CD8-positive, alpha-beta T cell (primary cell): ENCODE measurements at places on chromosomes 4 and X.

DNA sequence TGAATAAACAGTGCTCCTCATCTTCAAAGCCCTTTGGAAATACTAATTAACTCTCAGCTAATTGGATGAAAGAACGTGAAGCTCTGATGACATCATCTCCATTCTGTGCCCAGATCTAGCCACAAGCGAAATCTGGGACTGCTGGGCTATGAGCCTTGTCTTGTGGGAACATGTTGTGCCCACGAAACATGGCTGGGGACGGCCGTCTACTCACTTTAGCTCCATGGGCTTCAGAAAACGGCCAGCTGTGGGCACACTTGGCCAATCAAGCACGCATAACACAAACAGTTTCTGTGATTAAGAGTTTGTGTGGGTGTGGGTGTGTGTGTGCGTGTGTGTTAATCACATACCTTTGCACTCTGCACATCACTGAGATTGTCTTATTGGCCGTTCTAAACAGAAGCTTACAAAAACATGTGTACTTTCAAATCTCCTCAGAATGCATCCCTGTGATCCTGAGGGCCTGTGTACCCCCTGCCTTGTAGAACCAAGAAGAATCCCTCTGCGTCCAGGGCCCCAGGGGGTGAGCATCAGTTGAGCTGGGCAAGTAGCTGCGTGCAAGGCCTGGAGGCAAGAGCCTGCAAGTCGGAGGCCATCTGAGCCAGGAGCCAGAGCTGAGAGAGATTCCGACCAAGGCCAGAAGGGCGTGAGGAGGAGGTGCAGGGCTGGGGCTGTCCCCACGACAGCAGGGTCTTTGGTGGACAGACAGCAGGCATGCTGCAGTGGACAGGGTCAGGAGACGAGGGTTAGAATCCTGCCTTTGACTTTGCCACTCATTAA is 18.7 kb upstream of the ZNF185 start:
- no peak for DNase-seq

DNA sequence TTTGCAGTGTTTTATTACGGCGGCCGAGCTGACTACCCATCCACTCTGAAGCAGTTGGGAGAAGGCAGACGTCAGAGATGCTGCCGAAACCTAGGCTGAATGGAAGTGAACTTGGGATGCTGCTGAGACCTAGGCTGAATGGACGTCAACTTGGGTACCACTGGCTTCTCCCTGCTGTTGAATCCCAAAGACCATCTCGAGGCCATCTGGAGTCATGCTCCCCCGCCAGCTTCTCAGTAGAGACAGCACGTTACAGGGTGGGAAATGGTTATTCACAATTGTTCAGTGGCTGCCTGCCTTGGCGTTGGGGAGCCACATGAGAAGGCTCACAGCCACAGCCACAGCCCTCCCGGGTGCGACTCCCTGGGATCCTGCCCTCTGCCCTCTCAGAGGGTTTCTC is 40.9 kb downstream of the P2RY8 start:
- DNase-seq = no peak

GRCh38 chr4:10596586-10597290 is 87.8 kb downstream of the CLNK start:
- DNase-seq = no peak

DNA sequence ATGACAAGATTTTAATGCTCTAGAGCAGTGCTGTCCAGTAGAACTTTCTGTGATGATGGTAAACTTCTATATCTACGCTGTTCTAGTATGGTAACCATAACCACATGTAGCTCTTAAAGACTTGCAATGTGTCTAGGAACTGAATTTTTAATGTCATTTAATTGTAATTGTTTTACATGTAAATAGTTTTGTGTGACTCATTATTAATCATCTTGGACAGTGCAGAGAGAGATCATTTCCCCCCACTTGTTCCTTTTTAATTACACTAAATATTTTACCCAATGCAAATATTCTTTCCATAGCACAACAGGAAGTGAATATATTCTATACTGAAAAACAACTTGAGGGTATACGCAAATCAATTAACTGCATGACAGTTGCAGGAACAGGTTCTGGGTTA is 5.8 kb downstream of the ATG4A start:
- no peak for DNase-seq

- no peak for DNase-seq
Observed at GRCh38 chr4:1770245-1770644, 22.8 kb upstream of the FGFR3 start.
